Activated CD4-positive, alpha-beta T cell treated with anti-CD3 and anti-CD28 coated beads, Interleukin-2, amount 50 U/mL, for 1 hour (primary cell): ENCODE measurements at places on chromosomes 6 and 20.
A peak's percentile ranks its signal among the peaks of the same experiment; 100 is the strongest.

GRCh38 chr6:41545703-41546474, at the start of gene FOXP4:
Gene FOXP4, plus strand, starts transcription at chr6:41546381. Its CDS starts 19,380 bp downstream, at chr6:41565761.
- peak; percentile 81 for DNase-seq

DNA sequence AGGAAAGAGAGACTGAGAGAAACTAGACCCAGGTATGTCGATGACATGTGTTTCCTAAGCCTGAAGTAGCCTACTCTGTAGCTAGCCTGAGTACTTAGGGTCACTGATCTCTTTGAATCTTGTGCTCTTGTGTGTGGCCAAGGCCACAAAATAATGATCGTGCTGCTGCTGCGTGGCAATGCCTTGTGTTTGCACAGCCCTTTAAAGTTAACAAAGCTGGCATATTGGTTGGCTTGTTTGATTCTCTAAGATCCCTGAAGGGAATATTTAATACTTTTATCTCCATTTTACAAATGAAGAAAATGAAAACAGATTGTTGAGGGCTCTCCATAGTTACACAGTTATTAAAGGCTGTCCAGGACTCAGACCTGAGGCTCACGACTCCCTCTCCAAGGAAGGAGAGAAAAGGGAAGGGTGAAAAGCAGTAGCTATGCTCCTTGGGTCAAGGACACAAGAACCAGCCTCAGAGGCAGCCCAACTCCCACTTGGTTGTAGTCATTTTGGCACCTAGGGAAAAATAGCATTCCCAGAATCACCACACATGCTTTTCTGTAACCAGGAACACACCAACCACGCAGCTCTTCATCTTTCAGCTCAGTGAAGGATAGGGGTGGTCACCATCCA, 130.7 kb downstream of the LRFN2 start:
- DNase-seq, result no peak

DNA sequence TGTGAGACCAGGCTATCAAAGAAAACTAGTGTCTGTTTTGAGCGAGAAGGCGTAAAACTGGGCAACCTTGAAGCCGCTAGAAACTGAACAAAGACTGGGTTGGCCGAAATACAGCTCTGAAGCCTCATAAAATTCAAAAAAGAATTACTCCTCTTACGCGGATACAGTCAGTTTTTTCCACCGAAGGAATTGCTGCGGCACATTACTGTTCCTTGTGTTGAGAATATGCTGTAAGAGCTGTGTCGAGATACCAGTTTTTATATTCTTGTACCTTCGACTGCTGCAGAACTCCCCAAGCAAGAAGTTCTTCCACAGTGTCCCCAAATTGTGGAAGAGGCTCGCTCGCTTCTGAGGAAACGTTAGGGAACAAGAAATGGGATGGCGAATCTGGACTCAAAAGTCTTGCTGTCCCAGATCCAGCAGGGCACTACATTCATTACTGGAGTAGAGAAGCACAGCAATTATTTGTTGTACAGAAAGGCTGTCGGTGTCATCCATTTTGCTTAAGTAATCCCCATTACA, 523 bp upstream of the COX7A2 start:
- DNase-seq, result no peak

GRCh38 chr6:40722091-40722490, 134.9 kb upstream of the LRFN2 start:
- no peak for DNase-seq

DNA sequence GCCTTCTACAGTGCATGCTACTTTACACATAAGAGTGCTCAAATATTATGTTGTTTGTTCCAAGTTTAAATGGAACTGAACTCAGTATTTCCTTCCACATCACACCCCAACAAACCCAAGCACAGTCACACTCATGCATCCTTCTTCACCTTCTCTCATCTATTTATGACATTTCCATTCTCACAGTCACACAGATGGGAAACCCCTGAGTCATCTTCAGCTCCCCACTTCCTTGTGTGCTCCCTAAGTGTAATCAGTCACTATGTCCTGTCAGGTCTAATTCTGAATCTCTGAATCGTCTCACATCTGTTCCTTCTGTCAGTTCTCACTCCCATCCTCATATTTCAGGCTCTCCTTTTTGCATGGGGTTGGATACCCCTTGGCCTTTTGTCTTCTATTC, 96.0 kb downstream of the RIMS1 start:
- no peak for DNase-seq

GRCh38 chr6:37531026-37531425, 31.3 kb upstream of the CCDC167 start:
- DNase-seq, result no peak

DNA sequence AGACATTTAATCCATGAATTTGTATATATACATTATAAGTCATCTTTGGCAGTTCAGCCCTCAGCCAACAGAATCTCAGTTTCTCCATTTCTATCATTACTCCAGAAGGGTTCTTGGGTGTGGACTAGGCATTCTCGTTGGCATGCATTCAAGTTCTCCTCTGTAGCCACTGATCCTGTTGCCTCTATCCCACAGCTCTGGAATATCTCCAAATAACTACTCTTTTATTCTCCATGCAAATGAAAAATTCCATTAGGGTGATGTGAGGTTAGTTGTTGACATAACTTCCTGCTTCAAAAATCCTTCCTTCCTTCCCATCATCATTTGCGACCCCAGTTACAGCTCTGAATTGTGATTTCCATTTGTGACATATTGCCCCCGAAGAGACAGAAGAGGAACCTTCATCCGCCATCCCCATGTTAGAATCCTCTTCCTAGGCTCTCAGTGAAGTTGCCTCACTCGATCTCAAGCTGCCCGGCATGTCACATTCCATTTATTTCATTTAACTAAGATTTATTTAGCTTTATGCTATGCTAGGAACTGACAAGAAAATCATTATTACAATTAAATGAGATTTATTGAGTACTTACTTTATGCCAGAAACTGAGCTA, 93.7 kb upstream of the EDN1 start:
- no peak for DNase-seq

DNA sequence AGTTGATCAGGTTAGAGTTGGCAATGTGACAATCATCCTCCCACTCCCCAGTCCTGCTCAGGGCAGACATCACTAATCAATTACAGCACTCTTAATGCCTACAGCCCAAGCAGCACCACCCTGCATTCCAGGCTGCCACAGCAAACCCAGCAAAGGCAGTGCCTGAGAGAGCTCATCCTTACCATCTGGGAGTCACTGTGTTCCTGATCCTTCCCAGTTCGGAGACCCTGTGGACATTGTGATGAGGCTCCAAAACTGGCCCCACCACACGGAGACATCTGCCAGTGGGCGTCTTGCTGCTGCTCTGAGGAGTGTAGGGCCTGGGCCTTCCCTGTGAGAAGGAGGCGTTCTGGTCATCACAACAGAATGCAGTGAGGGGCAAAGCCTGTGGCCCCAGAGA, 216.5 kb upstream of the CST7 start:
- DNase-seq, result no peak

- no peak for DNase-seq
These were observed 24.7 kb upstream of the BLCAP start for GRCh38 chr20:37552415-37552814.

DNA sequence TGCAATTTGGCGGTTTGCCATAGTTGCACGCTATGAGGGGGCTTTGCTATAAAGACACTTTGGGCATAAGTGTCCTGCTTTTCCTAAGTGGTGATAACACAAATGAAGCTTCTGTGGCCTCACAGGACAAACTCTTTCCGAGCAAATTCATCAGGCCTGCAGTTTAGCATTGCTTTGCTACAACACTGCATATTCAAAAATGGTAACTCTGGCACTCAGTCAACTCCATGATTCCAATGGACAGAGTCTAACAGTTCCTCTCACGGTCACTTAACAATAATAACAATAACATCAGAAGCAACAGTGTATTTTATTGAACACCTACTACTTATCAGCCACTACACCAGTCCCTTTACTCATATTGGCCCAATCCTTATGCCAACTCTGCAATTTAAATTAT, 222.5 kb downstream of the FRK start:
- no peak for DNase-seq

DNA sequence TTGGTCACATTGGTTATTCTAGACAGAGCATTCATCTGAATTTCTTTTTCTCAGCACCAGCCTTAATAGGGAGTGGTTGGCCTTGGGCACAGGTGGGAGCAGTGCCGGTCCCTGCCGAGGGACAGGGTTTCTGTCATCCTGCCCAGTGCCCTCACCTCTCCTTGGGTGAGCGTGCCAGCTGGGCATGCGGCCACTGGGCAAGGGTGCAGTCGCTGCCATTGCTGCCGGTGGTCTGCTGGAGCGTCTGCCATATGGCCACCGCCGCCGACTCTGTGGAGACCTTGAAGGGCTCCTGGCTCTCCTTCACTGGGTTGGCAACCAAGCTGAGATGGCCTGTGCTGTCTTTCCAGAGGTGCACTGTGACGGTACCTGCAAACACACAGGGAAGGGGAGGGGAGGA, 16.4 kb upstream of the UQCC2 start:
- DNase-seq, result no peak

- DNase-seq, result no peak
These were observed 54.8 kb downstream of the NFATC2 start for GRCh38 chr20:51487565-51488268.

GRCh38 chr6:138622967-138623366, 123.7 kb upstream of the NHSL1 start:
- DNase-seq, result no peak

GRCh38 chr6:72675396-72675795, 53.5 kb downstream of the KCNQ5 start:
- no peak for DNase-seq

DNA sequence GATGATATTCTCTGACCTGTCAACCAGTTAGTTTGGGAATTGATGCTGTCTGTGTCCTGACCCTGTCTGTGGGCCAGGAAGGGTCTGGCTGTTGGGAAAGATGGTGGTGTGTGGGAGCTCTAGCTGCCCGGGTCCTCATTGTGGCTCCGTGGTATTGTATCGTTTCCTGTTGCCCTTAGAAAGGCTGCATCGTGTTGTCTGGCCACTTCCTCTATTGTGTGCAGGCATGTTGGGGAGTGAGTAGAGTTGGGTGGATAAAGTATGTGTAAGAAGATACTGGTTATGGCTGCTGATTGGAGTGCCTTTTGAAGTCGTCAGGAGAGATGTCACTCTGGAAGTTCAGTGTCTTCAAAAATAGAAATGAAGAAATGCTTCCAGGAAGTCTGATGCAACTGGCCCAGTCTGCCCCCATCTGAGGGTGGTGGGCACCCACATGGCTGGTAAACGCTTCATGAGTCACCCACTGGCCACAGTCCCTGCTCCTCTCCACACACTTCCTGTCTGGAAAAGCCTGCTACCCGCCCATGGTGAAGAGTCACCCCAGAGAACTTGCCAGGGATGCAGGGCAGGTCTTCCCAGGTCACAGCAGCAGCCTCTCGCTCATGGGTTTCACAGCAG, 27.9 kb downstream of the PPARD start:
- peak; percentile 18 for DNase-seq

- DNase-seq, result no peak
These were observed 237.1 kb downstream of the SMOC2 start for GRCh38 chr6:168678077-168678476.

- no peak for DNase-seq
These were observed 21.6 kb downstream of the DUSP22 start for GRCh38 chr6:313917-314316.
